Neuronal stem cell (in vitro differentiated cells): ENCODE measurements at places on chromosomes 7 and 10.
A peak's percentile ranks its signal among the peaks of the same experiment; 100 is the strongest.

DNA sequence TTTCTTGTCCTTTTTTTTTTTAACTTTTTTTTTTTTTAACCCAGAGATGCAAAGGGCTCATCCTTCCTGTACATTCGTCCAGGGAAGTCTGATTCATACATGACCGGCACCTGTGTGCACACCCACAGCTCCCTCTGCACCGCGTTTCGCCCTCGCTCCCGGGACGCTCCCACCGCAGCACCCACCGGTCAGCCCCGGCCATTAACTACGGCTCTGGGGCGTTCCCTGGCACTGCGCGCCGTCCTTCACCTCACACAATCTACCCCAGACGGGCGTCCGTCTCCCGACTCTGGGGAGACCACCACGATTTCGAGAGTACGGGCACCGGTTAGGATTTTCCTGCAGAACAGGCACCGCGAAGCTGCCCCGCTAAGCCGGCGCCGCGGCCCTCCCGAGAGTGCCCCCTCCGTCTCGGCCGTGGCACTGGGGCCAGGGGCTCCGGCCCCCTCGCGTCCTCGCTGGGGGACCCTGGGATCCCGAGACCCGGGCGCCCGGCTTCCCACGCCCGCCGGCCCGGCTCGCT is 452 bp downstream of the ATE1 start:
- DNase-seq = peak; percentile 11

- no peak for DNase-seq
Observed at GRCh38 chr10:11865561-11865960, 42.4 kb downstream of the PROSER2 start.

GRCh38 chr10:43971981-43972380 is 323.3 kb upstream of the ZNF32 start:
- no peak for DNase-seq

- no peak for DNase-seq
Observed at GRCh38 chr7:116776610-116777289, 85.6 kb upstream of the CAPZA2 start.

DNA sequence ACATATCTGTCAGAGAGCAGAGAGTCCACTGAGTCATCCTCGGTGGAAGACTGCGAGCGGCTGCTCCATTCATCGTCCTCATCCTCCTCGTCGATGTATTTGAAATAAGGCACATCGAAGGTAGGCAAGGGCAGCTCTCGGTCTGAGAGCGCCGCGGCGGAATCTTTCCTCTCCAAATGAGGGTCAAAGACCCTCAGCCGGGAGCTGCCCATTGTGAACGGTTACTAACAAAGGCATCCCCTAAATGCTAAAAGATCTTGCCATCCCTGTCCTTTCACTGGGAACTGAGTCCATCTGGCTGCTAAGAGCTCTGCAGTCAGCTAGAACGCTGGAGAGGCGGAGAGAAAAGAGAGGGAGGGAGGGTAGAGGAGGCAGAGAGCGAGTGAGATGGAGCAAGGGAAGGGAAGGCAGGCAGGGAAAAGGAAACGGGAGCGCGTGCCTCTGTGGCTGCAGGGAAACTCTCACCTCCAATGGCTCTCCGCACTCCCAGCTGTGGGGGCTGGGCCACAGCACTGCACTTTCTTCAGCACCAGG is 163.4 kb downstream of the RAPGEF5 start:
- peak; percentile 78 for DNase-seq

DNA sequence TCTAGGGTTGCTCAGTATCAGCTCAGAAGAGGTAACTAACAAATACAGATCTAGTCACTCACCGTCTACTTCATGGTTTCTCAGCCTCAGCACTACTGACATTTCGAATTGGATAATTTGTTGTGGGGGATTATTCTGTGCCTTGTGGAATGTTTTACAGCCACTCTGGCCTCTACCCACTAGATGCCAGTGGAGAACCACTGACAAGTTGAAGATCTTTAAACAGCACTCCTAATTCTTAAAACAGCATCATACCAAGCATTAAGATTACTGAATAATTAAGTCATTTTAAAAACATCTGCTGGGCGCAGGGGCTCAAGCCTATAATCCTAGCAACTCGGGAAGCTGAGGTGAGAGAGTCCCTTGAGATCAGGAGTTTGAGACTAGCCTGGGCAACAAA is 82.6 kb downstream of the UPF2 start:
- DNase-seq = no peak

GRCh38 chr7:7201578-7202374 is 19.4 kb downstream of the C1GALT1 start:
- DNase-seq = no peak

GRCh38 chr7:98864731-98865453 is 4.9 kb downstream of the TMEM130 start:
- DNase-seq = no peak
